ENCODE measurements at places on chromosomes 3 and 15.

GRCh38 chr3:31406896-31407295, 125.8 kb upstream of the STT3B start:
- DNase-seq = no peak

- no peak for DNase-seq
These were observed 16.5 kb downstream of the CCRL2 start for GRCh38 chr3:46423588-46423987.

- DNase-seq = no peak
These were observed 173.0 kb upstream of the FRMD4B start for GRCh38 chr3:69558912-69559311.

GRCh38 chr15:97977734-97978133, 17.2 kb downstream of the ARRDC4 start:
- DNase-seq = no peak

DNA sequence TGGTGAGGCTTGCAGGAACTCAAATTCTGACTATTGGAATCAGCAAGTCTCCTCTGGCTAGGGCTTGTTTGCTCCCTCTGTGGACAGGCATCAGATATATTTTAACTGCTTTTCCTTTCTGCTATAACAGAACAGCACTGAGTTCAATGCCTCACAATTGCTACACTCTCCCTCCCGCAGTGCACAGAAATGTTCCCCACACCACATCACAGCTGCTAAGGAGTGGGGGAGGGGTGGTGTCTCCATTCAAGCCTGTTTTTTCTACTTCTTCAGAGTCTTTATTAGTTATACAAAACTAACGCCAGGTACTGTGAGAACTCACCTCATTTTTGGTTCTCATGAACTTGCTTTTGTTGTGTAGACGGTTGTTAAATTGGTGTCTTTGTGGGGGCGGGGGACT, 68.5 kb downstream of the BCHE start:
- DNase-seq = no peak

GRCh38 chr15:78108300-78109084, 16.1 kb downstream of the SH2D7 start:
- peak; percentile 86 for DNase-seq

GRCh38 chr15:35444557-35445204, 101.3 kb downstream of the DPH6 start:
- no peak for DNase-seq

DNA sequence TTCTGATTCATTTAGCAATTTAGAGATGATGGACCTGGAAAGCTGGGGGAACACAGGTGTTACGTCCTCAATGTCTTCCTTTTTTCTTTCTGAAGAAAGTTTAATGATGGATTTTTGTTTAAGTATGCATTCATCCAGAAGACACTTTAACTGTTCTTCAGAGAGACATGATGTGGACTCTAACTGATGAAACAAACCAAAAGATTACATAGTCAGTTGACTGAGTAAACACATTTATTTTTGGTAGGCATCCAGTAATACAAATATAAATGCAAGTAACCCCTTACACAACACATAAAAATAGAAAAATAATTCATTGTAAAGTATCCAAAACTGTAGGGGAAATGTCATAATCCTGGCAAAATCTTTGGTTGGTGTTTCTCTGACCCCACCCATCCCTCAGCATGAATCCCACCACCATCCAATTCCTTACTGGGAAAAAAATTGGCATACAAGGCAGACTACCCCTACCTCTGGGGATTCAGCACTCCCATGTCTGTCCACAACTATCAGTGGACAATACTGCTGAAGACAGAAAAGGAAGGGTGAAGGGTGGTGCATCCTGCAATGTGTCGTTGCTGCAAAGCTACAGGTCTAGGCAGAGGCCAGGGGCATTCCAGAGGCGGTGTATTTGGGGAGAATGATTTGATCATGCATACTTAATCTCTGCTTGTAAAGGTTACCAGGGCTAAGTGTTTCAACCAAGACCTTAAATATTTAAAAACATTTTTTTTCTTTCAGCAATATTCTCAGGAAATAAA, 37.4 kb downstream of the THBS1 start:
- no peak for DNase-seq

DNA sequence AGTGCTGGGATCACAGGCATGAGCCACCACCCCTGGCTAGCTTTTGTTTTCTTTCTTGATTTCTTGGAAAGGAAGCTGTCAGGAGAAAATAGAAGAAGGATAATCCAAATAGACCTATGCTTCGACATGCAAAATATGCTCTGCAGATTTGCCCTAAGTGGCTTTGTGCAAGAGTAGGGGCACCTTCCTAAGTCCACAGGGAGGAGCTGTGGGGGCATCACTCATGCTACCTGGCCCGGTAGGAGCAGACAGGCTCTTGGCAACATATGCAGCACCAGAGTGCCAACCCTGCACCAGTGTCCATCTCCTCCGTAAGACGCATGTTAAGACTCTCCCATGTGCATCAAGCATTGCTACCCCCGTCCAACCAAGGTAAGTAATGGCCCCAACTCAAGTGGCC, 190.7 kb upstream of the UBE2E1 start:
- DNase-seq = no peak

DNA sequence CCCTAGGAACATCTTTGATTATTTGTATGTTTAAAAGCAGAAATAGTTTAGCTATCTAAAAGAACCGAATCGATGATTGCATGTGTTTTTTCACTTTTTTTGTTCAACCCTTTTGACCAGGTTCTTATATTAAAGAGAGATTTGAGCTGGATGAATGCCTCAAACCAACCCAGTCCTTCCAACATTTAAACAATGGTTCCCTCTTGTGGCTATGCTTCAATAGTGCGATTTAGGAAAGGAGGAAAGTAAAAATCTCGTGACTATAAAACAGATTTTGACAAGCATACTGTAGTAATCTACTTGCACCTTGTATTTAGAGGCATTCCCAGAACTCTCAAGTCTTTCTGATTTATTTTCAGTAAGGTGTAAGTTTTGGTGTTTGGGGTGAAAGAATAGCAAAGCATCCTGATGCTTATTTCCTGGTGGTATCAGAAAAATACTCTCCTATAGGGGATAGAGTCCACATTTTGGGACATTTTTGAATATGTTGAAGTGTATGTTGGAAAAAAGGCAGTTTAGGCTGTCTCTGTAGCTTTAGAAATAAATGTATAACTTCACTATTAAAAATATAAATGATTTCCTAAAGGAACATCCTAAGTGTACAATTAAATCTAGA, 159.6 kb upstream of the KCNH8 start:
- DNase-seq = no peak

DNA sequence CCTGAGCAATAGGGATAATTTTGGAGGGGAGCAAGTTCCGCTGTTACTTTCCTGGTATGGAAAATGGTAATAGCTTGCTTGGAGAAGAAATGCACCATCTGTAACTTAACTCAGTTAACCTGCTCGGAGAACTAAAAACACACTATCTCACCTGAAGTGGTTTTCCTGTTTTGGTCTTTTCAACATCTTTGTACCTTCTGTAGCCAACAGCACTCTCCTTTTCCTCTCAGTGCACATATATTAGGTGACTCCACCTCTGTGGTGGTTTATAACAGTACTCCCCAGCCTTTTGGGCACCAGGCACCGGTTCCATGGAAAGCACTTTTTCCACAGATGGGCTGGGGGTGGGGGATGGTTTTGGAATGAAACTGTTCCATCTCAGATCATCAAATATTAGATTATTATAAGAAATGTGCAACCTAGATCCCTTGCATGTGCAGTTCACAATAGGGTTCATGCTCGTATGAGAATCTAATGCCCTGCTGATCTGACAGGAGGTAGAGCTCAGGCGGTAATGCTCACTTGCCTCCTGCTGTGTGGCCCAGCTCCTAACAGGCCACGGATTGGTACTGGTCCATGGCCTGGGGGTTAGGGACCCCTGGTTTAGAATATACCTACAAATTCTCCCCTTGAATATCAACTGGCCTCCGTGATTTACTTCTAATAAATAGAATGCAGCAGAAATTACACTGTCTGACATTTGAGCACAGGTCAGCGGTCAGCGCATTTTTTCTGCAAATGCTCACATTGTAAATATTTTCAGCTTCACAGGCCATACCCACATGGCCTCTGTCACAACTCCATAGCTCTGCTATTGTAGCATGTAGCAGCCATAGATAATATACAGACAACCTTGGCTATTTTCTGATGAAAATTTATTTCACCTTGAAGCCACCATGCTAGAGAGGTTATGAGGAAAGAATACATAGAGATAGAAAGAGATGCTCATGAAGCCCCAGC, 83.8 kb upstream of the SUCLG2 start:
- DNase-seq = no peak

DNA sequence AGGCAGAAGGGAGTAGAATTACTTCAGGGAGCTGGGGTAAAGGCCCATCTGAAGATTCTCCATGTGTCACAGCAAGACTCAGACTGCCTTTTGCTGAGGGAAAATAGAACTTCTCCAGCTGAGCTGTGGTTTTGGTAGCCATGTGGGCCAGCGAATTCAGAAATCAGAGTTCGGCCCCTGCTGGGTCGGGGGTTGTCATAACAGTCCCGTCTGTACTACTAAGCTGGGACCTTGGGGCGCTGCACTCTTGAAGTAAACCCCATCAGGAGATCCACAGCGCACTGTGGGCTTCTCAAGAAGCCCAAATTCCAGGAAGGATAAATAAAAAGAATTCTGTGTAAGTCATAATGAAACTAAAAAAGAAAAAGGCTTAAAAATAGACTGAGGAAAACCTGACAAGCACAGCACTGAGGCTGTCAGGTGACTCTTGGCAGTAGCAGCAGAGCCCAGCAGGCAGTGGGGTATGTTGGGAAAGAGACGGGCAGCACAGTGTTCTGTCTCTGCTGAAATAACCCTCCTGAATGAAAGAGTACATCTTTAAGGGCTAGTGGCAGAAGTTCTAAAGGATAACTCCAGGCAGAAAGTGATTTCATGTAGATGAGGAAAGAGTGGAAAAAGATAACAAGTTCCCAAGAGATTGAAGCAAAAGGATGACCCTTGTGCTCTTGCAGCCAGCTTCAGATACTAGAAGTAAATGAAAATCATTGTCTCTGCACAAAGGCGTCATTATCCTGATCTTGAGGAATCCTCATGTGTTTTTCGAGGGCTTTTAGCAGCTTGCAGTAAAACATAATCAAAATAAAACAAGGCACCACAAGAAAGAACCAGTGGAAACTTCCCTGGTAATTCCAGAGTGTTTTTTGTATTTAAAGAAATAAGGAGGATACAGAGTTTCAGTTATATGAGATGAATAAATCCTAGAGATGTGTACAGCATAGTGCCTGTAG, 74.5 kb downstream of the RAB7A start:
- peak; percentile 73 for DNase-seq

- no peak for DNase-seq
These were observed 9.6 kb downstream of the EMC3 start for GRCh38 chr3:9976721-9977709.

- no peak for DNase-seq
These were observed 942.4 kb downstream of the FHIT start for GRCh38 chr3:60308808-60309207.

GRCh38 chr3:23161896-23162570, 41.1 kb upstream of the UBE2E2 start:
- DNase-seq = no peak

DNA sequence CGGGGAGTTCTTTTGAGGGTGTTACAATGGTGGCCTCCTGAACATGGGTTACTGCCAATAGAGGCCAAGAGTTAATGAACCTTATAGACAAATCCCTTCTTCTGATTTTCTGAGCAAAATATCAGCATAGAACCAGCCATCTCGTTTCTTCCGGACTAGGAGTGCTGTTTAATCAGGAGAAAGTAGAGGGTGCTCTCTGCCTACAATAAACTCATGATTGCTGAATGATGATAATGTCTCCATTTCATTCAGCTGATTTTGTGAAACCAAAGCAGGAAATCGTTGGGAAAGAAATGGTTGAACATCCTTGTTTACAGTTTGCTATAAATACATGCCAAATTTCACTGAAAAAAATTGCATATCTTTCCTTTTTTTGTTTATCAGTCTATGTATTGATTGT, 142.8 kb upstream of the PLSCR5 start:
- no peak for DNase-seq

DNA sequence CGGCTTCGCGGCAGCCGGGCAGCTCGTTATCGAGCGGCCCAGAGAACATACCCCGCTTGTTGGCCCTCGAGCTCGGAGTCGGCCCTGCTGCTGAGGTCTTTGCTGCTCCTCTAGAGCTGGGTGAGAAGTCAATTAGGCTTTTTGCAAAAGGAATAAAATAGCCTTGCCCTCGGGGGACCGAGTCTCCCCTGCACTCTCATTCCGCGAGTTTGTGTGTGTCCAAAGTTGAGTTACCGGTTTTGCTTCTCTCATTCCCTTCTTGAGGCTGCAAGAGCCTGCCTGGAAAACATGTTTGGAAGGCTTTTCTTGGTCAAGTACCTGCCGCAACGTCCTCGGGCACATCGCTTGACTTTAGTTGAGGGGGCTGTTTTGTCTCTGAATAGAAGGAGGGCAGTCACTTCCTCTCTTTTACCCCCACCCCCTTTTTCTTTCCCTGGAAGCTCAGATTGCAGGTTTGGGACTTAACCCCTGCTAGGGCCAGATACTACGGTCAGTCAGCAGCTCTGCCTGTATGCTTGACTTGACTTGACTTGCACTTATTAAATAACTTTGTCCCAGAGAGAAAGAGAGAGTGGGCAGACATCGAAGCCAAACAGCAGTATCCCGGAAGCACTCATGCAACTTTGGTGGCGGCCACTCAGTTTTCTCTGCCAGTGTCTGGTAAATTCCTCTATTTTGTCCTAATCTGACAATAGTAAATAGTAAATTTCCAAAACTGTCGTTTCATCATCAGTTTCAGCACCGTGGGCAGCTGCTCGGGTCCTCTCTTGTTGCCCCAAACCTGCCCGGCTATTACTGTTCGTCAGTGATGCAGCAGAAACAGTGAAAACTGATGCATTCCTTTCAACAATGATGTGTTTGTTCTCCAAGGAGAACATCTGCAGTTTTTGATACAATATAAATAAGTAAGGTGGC, 609 bp downstream of the RNF13 start:
- DNase-seq = peak; percentile 36

DNA sequence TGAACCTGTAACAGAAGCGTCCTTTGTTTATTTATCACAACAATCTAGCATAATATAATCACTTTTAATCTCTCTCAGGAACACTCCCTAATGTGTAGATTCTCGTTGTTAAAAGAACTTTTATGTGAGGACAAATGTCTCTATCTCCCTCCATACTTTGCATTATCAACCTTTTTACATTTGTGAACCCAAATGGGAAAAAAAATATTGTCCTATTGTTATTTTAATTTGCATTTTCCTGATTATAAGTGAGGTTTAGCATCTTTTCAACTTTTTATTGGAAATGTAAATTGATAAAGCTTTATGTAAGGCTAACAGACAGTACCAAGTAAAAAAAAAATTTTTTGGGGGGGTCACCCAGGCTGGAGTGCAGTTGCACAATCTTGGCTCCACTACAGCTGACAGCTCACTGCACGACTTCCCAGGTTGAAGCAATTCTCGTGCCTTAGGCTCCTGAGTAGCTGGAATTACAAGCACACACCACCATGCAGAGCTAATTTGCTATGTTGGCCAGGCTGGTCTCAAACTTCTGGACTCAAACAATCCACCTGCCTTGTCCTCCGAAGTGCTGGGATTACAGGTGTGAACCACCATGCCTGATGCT, 33.0 kb upstream of the DENND4A start:
- no peak for DNase-seq

DNA sequence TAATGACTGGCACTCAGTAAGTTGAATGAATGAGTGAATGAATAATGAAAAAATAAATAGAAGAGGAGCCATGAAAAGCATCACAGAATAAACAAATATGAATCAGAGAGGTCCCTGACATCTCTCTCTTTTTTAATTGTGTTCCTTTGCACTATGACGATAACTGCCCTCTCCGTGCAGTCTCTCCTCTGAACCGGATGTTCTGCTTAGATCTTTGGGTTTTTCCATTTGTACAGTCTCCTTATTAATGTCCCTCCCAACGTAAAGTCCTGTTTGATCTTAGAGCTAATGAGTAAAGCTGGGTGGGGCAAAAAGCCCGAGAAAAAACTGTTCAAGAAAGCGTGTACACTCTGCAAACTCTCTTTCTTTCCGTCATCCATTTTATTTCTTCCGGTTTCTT, 28.3 kb upstream of the BHLHE40 start:
- DNase-seq = no peak

All from activated T-cell treated with anti-CD3 and anti-CD28 coated beads, Interleukin-2, amount 50 U/mL, for 24 hours (primary cell).